ENCODE measurements at places on chromosomes 4 and X. TPM values are rescaled to one million over a fixed set of nuclear protein-coding genes. Genes with fewer than 3 reads are reported as not detected.

Gene CCDC158
- not detected for total RNA-seq

Gene GPR34
- total RNA-seq, result not detected

Gene SLC25A5
- total RNA-seq, result 403 TPM

Gene PNMA6F
- total RNA-seq, result not detected

Gene SEPTIN11
- total RNA-seq, result 23.3 TPM

Data from activated CD4-positive, alpha-beta memory T cell treated with anti-CD3 and anti-CD28 coated beads, Interleukin-2, amount 10 ng/mL, durations not matched to agents 7 days and 5 days (primary cell).